Adrenal gland (tissue), 19 donors: ENCODE measurements at places on chromosomes 5 and 9. TPM values are rescaled to one million over a fixed set of nuclear protein-coding genes. Genes with fewer than 3 reads are reported as not detected.

- no peaks in the 10 kb centered on the region for H3K27me3 ChIP-seq
- H3K36me3 ChIP-seq: peaks cover 76% of the 10 kb centered on the region
- H3K4me1 ChIP-seq: peaks cover 11% of the 10 kb centered on the region
- H3K27ac ChIP-seq: no peak overlapping the region
- no peak for DNase-seq
Measured at GRCh38 chr9:120765910-120766425, 27.2 kb downstream of the FBXW2 start.

- peak overlapping the region; percentile 87 for H3K4me3 ChIP-seq
- H3K27me3 ChIP-seq: no peaks in the 10 kb centered on the region
- no peak overlapping the region for H3K27ac ChIP-seq
- DNase-seq: no peak
- no peaks in the 10 kb centered on the region for H3K36me3 ChIP-seq
- H3K4me1 ChIP-seq: peaks cover 19% of the 10 kb centered on the region
Measured at GRCh38 chr5:181224390-181225229, 1.5 kb downstream of the TRIM41 start.

- no peak overlapping the region for H3K4me3 ChIP-seq
- H3K36me3 ChIP-seq: no peaks in the 10 kb centered on the region
- DNase-seq: no peak
- no peaks in the 10 kb centered on the region for H3K4me1 ChIP-seq
- H3K27ac ChIP-seq: no peak overlapping the region
- H3K27me3 ChIP-seq: no peaks in the 10 kb centered on the region
Measured at GRCh38 chr5:132256086-132256782, 1.3 kb upstream of the PDLIM4 start.

DNA sequence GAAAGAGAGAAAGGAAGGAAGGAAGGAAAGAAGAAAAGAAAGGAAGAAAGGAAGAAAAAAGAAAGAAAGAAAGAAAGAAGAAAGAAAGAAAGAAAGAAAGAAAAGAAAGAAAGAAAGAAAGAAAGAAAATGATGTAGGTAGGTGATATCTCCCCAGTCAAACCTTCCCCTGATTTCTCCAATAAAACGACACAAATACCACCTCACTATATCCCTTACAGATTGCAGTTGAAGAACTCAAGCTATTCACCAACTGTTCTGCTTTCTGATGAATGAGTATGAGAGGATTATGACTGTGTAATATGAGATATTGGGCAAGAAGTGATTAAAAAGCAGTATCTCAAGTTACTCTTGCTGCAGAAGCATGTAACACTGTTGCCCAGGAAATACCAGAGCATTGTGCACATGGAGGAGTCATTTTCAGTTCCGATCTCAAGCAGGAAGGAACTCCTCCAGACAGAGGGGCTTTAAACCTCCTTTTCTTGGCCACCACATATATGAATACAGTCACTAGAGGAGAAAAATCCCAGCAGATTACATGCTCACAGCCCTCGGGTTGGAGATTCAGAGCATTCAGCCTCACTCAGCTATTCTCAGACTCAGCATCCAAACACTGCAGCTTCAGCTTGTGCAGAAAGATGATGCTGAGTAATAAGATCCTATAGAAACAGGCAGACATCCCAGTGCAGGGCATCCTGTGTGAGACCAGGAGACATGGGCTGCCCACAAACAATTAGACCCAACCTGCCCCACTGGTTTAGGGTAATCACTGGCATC lies 61.4 kb downstream of the UGCG start:
- no peak overlapping the region for H3K27ac ChIP-seq
- H3K4me3 ChIP-seq: no peak overlapping the region
- H3K27me3 ChIP-seq: no peaks in the 10 kb centered on the region
- H3K36me3 ChIP-seq: no peaks in the 10 kb centered on the region
- peak; percentile 55 for DNase-seq

DNA sequence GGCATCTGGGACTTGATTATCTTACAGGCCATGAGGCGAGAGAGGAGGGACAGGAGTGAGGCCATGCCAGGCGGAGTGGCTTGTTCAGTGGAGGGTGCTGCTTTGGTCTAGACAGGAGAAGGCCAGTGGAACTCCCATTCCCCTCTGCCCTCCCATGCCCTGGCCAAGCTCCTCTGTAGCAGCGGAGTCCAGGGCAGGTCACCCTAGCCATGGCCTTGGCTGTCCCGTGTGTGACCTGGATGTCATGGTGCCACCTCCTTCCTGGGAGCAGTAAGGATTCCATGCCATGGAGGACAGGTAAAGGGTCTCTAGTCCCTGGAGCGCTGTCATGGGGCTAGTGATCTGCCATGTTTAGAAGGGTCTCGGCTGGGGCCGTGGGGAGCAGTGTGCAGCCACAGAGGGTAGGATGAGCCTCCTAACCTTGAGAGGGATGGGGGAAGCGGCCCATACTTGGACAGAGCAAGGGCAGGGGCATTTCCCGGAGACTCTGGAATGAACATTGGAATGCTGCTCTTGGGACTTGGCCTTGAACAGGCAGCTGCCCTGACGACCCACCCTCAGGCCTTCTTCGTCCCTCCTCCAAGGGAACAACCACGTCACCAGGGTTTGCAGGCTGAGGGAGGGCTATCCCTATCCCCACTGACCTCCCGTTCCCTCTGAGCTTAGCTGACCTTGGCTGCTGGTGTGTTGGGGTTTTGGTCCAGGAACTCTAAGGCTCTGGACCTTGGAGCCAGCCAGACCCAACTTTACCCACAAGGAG lies 100.4 kb downstream of the DAB2IP start:
- H3K36me3 ChIP-seq: no peaks in the 10 kb centered on the region
- peak overlapping the region; percentile 43 for H3K27ac ChIP-seq
- no peaks in the 10 kb centered on the region for H3K27me3 ChIP-seq
- H3K4me3 ChIP-seq: no peak overlapping the region

DNA sequence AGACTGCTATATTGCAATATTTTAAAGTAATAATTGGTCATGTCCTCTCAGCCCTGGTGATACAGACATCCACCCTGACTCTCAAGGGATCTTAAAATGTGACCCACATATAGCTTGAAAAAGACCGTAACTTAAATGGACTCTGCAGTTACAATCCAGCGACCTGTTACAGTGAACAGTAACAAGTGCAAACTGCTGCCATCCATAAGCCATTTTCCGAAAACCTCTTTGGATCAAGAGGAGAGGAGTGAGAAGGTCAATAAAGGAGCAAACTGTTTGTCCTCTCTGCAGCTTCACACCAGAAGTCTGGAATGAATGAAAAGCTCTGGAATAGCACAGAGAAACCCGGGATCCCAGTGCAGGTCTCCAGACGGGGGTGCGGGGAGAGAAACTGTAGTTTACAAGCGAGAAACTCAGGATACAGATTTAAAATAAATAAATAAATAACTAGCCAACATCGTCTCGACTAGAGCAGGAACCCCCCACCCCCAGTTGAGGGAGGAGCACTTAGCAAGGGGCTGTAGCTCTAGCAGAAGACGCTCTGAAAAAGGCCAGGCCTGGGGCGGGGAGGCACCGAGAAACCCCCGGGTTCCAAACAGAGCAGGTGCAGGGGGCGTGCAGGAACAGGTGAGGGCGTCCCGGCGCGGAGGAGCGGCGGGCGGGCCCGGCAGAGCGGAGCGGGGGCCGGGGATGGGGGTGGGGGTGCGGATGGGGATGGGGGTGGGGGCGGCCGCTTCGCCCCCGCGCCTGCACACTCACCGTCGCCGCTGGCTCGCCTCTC lies 572 bp downstream of the ZDHHC21 start:
- peaks cover 13% of the 10 kb centered on the region for H3K36me3 ChIP-seq
- no peak overlapping the region for H3K27ac ChIP-seq
- peak overlapping the region; percentile 24 for H3K4me3 ChIP-seq
- peaks cover 5% of the 10 kb centered on the region for H3K4me1 ChIP-seq
- no peaks in the 10 kb centered on the region for H3K27me3 ChIP-seq

C9orf57 gene
- not detected for total RNA-seq

HTR1A gene
- not detected for total RNA-seq

APBA1 gene
- total RNA-seq: 6.2 TPM

IFNA21 gene
- not detected for total RNA-seq
